Activated naive CD4-positive, alpha-beta T cell treated with anti-CD3 and anti-CD28 coated beads, Interleukin-2, amount 10 ng/mL, durations not matched to agents 7 days and 5 days (primary cell): ENCODE measurements at places on chromosomes 5 and 9.

GRCh38 chr5:68953875-68954617 is 139.8 kb upstream of the SLC30A5 start:
- DNase-seq, result no peak

DNA sequence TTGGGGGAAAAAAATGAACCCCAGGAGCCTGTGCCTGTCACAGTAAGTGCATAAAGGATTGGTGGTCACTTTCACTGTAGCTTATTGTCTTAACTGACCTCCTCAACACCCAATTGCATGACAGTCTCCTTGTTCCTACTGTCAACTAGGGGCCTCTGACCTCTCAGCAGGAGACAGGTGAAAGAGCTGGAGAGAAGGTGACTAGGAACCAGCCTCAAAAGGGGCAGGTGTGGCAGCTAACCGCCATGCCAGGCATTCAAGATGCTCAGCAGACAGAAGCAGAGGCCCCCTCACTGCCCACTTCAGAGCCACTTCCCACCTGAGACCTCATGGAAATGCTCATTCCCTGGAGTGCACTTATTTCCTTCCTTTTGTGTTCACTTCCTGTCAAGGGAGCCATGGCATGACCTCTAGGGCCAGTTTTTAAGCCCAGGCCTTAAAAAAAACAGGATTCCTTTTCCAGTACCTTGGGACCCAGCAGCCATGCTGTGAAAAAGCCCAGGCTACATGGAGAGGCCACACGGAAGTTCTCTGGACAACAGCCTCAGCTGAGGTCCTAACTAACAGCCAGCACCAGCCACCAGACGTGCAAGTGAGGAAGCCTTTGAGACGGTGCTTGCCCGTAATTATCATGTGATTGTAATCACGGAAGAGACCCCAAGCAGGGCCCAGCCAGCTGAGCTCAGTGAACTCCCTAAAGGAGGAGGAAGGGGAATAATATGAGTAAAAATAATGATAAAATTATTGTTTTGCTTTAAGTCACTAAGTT is 74.9 kb downstream of the NSUN2 start:
- DNase-seq, result no peak

DNA sequence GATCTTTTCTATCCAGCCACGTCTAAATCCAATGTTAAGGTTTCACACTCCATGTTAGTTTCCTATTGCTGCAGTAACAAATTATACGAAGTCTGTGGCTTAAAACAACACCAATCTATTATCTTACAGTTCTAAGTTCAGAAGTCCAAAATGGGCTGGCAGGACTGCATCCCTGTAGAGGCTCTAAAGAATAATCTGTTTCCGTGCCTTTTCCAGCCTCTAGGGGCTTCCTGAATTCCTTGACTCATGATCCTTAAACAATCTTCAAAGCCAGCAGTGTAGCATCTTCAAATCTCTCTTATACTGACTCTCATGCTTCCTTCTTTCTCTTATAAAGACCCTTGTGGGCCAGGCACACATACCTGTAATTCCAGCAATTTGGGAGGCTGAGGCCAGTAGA is 6.8 kb downstream of the PLGRKT start:
- DNase-seq, result no peak

DNA sequence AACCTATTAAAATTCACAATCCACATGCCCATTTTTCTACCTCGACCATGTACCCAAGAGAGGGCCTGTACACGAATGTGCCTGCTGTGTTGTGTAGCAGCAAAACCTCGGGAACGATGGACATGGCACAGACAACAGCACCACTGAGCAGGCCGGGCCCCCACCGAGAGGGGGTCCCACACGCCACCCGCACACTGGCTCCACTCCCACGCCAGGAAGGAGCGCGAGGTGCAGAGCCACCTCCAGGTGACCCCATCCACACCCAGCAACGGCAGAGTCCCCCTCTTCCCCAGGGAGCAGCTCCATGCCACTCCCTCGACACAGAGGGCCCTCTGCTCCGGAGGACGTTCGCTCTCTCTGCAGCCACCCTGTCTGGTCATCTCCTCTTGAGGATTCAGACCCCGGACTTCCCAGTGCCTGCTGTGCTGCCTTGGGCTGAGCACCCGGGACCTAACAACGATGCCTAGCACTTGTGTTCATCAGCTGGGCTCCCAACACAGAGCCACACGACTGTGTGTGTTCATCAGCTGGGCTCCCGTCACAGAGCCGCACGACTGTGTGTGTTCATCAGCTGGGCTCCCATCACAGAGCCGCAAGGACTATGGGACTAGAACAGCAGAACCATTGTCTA is 25.3 kb upstream of the ADAMTS2 start:
- no peak for DNase-seq

DNA sequence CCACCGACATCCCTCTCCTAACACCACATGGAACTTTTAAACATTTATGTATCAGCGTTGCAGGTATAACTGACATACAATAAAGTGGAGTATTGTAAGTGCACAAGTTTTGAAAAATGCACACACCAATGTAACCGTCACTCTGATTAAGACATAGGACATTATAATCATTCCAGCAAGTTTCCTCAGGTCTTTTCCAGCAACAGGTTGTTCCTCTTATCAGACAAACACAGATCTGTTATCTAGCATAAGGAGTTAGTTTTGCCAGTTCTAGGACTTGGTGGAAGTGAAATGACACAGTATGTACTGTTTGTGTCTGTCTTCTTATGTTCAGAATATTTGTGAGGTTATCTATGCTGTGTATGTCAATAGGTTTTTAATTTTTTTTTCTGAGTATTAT is 69.5 kb upstream of the TRPC7 start:
- no peak for DNase-seq

- DNase-seq, result no peak
Observed at GRCh38 chr5:166165596-166165995, 2125.8 kb upstream of the WWC1 start.

GRCh38 chr9:33306037-33306436 is 15.7 kb downstream of the NFX1 start:
- no peak for DNase-seq

DNA sequence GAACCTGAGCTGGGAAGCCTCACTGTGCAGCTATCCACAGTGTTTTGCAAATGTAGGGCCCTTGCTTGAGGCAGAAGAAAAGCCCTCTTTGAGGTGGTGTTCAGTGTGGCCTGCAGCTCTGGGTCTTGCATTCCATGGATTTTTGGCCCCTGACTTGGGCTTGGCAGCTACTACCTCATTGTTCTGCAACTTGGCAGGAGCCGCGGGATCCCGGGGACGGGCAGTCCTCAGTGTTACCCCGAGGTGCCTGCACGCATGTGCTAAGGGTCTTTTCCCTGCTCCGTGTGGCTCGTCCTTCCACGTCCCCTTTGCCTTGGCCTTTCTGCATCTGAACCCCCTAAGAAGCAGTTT is 39.8 kb downstream of the NEK6 start:
- no peak for DNase-seq

- no peak for DNase-seq
Observed at GRCh38 chr9:32331240-32331639, 53.2 kb upstream of the ACO1 start.

- DNase-seq, result no peak
Observed at GRCh38 chr5:171166766-171167165, 142.3 kb upstream of the TLX3 start.

DNA sequence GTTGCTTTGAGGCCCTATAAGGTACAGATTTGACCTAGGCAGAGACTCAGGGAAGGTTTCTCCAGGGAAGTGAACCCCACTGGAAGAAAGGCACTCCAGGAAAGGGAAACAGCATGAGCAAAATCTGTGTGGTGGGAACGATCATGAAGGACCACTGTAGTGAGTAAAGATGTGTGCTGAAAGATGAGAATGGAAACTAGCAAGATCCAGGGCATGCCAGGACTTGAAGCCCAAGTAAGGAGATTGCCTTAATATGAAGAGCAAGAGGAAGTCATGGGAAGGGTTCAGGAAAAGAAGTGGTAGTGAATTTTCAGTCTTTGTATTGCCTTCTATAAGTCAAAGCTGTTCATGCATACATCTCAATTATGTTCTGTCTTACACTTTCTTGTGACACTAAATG is 55.2 kb upstream of the SLIT3 start:
- no peak for DNase-seq

DNA sequence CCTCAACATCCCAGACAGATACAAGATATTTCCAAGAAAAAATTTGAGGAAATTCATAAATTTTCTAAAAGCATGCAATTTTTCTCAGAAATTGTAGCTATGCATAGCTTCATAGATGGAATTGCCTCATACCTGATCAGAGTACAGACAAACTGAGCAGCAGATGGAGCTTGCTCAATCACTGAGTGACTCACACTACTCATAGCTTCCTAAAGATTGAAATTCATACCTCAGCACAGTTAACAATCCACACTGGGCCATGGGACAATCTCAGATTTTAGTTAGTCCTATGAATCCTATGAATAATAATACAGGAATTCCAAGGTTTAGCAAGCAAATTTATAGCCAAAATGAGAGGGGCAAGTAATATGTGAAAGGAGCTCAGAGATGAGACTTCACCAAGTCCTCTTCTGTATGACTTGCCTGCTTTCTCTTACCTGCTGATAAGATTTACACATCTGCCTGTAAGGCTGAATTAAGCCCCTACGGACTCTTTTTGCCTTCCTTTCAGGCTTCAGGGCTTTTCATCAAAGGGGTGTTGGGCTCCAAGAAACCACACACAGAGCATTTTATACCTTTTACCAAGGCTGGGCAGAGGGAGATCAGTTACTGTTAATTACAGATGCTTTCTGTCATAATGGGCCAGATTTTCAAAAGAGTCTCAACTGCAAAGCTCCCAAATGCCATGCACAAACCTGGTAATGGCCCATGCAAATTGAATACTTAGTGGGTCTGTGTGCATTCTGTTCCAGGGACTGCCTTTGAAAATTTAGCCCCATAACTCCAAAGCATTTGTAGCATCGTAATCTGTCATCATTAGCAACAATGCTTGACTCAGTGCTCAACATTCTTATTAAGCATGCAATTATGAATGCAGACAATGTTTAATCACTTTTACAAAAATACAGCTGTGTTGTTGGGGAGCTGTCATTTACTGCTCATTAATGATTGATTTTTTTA is 439.3 kb downstream of the DTWD2 start:
- no peak for DNase-seq

DNA sequence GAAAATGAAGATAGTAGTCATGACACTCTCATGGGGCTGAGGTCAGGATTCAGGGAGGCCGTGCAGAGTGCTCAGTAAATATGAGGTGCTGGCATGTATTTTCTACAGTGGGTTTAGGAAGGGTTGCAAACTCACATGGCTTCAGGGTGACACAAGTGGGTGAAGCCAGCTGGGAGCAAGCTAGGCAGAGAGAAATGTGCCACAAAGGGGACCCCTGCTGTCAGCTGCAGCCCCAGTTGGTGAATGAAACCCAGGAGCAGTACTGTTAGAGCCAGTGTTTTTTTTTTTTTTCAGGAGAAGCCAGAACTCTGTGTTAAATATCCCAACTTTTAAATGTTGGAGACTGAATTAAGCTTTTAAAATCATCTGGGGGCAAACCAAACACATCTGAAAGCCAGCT is 75.3 kb downstream of the INSYN2B start:
- no peak for DNase-seq

DNA sequence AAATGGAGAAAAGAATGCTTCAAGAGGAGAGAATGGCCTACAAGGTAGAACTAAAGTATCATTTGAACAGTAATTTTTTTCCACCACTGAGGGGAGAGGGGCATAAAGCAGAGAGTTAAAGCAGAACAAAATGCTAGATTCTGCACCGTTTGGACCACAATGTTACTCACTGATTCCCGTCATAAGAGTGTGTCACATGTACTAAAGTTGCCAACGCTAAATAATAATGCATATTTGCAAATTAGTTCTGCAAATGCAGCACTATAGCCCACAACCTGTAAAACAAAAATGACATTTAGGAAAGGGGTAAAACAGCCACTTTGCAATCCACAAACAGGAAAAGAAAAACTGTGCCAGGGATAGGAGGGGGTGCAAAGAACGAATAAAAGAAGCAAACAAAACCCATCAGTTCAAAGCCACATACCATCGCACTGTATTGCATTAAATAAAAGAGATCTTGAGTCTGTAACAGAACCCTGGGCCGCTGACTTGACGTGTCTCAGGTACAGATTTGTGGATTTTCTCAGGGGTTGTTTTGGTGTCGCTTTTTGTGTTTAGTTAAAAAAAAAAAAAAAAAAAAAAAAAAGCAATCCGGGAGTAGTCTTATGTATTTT is 7.7 kb upstream of the NFIB start:
- DNase-seq, result no peak
